ENCODE measurements at places on chromosomes 6 and 20.

- no peak for DNase-seq
These were observed 1.2 kb downstream of the IP6K3 start for GRCh38 chr6:33745548-33745947.

GRCh38 chr6:9514146-9514545, 900.7 kb downstream of the TFAP2A start:
- no peak for DNase-seq

- no peak for DNase-seq
These were observed 42.2 kb downstream of the VSTM2L start for GRCh38 chr20:37945091-37945547.

GRCh38 chr20:4244700-4245485, 229.5 kb upstream of the RNF24 start:
- DNase-seq, result no peak

GRCh38 chr20:31739550-31739977, 474 bp downstream of the TPX2 start:
- DNase-seq, result no peak

- no peak for DNase-seq
These were observed 349.8 kb upstream of the ARID1B start for GRCh38 chr6:156427345-156427744.

DNA sequence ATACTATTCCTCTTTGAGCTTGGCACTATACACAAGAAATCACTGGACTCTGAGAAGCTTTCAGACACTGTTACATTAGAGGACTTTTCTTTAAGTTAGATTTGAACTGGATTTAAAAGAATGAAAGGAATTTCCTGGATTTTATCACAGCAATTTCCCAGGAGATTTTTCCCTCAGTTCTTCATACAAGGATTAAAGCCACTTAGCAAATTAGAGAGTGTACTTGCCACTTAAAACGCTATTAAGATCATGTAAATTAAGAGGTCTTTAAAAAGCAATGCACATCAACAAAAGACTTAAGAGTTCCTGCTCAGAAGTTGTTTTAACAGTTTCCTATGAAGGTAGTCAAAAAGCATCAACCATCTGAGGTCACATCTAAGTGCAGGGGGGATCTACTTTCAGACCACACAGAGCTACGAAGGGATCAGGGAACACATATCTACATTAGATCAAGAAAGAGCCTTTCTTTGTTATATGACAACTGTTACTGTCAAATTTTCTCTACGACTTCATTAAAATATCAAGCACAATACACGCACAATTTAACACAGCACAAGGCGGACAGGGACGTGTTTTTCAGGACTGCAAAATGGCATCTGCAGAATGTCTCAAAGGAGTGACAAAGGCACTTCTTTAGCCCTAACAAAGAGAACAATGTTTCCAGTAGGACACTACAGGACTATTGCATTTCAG, 65.8 kb downstream of the EPB41L2 start:
- no peak for DNase-seq

- DNase-seq, result no peak
These were observed 21.6 kb downstream of the RREB1 start for GRCh38 chr6:7129360-7129759.

DNA sequence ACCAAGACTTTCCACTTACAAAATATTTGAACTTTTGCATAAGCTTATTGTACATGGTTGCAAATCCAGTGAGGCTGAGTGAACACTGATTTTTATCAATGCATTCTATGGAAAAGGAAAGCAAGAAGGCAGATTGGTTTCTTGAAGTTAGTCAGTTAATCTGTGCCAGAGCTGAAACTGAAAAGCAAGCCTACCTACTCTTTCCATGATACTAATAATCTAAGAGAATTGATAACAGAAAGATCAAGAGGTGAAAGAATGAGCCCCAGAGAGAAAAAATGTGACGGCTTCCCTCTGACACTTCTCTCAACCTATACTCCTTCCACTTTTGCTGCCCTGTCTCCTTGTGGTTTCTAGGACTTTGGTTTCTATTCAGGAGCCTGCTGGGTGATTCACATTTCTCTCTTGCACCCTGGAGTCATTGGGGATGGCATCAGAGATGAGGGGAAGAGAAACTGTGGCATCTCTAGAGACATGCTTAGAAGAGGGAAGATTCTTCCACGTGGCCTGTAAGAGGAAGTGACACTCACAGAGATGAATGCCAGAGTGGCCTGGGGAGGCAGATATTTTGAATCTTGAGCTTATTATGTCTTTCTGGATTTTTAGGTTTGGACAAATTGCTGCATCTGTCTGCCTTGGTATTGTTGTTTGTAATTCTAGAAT, 158.6 kb upstream of the RIMS1 start:
- DNase-seq, result no peak

DNA sequence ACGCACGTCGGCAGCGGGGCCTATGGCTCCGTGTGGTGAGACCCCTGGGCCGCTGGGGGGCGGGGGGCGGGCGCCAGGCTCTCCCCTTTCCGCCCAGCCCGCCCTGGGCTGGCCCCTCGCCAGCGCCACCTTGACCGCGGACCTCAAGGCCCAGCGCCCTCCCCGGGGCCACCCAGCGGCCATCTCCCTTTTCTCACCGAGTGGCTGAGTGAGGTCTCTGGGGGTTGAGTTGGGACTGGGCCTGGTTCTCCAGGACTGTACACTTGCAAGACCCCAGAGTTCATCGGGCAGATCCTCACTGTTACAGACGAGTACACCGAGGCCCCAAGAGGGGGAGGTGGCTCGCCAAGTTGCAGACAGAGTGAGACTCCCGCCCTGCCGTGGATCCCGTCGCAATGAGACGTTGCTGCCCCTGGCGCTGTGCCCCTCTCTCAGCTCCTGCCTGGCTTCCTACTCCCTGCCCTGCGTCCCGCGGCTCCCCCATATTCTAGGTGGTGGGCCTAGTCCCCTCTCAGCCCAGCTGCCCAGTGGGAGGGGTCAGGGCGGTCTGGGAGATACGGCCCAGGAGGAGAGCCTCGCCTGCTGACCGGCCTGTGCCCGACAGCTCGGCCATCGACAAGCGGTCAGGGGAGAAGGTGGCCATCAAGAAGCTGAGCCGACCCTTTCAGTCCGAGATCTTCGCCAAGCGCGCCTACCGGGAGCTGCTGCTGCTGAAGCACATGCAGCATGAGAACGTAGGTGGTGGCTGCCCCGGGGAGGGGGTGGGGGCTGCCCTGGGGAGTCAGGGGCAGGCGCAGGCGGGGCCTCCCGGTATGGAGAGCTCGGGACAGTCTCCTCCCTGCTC, 576 bp downstream of the MAPK13 start:
- DNase-seq, result no peak

GRCh38 chr6:44228836-44229235, 5.4 kb downstream of the SLC29A1 start:
- DNase-seq, result no peak

- DNase-seq, result no peak
These were observed 580.4 kb upstream of the PTCHD4 start for GRCh38 chr6:48691420-48691819.

GRCh38 chr6:137133122-137133521, 40.3 kb downstream of the IL22RA2 start:
- DNase-seq, result no peak

GRCh38 chr20:48607544-48607865, 220.3 kb downstream of the PREX1 start:
- no peak for DNase-seq

DNA sequence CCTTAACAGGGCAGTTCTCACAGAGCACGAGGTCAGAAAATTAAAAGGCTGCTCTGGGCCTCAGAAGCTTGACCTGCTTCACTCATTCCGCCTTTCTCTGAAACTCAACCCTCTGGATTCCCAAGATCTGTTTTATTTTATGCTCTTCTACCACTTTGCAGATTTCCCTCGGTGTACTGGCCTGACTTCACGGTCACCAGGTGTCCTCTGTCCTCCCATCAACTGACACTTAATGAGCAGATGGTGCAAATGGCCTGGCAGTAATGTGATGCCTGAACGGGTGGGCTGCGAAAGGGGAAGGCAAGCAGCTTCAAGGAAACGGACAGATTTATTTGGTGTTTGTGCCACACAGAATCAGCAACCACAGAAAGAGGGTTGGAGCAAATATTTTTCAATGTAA, 169.7 kb upstream of the TFAP2D start:
- DNase-seq, result no peak

GRCh38 chr6:164150232-164150631, 735.7 kb downstream of the QKI start:
- no peak for DNase-seq

GRCh38 chr6:141077355-141078333, 1055.1 kb upstream of the GJE1 start:
- DNase-seq, result no peak

GRCh38 chr6:52161689-52162438, 24.3 kb upstream of the IL17A start:
- no peak for DNase-seq

- DNase-seq, result no peak
These were observed 55.0 kb downstream of the COL12A1 start for GRCh38 chr6:75150685-75151412.

- no peak for DNase-seq
These were observed 1.2 kb upstream of the ULBP2 start for GRCh38 chr6:149940672-149940982.

DNA sequence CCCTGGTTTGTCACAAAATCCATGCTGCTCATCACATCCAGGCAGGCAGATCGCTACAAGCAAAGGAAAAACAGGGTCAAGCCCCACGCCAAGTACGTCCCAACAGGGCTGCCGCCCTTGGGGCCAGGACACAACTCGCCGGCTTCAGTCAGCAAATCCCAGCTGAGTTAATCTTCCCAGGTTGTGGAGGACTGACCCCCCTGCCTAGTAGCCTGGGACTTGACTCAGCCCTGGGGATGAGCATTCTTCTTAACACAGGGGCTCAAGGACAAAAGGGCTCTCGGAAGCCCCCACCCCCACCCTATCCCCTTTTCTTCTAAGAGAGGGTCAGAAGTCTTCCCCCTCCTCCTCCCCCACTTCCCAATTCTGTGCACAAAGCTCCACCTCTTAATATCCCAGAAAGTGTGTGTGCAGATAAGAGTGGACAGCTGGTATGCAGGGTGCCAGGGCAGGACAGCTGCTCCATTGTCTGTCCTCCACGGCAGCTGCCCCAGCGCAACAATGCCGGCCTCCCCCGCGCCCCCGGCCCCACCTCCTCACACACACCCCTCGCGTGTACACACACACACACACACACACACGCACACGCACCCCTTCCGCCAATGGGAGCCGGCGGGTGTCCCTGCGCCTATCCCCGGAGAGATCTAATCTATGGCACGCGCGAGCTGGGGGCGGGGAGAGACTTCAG, 4.5 kb downstream of the DLL1 start:
- DNase-seq, result no peak

DNA sequence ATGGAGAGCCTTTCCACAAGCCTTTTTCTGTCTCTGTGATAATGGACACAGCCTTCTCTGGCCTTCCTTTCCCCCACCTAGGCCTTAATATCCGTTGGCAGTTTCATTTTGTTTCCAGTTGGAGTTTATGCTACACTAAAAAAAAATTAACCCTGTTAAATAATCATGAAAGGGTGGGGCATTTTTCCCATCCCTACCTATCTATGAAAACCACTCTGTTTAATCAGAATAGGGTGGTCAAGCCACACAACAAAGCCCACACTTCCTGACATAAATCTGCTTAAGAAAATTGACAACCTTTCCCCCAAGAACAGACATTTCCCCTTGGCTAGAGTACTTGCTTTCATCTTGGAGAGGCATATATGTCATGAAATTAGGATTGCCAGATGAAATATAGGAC, 14.2 kb downstream of the TXLNB start:
- DNase-seq, result no peak

DNA sequence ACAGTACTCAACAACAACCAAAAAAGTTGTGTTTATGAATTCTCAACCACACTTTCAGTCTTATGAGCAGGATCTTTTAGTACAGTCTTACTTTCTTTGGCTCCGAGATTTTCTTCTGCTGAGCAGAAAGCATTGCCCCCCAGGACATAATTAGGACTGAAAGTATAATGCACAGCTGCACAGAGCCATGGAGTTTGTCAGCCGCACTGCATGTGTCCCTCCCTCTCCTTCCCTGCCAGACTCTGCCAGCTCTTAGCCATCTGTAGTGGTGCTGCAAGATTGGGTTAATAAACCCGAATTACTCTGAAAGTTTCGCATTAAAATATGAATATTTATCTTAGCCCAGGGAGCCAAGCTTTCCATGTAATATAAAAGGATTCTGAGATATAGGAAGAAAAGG, 179.6 kb upstream of the PTCHD4 start:
- no peak for DNase-seq

GRCh38 chr20:35279533-35280174, 1.7 kb upstream of the MMP24OS start:
- DNase-seq, result no peak

Measured in stimulated activated CD4-positive, alpha-beta T cell treated with anti-CD3 and anti-CD28 coated beads, Interleukin-1b, Interleukin-23, amount 100 ng/mL, for 1 hour (primary cell).